ENCODE measurements at places on chromosomes 1 and 21. TPM values are rescaled to one million over a fixed set of nuclear protein-coding genes. Genes with fewer than 3 reads are reported as not detected.

SLC45A3 gene
- total RNA-seq = 5.8 TPM

FMO4 gene
- total RNA-seq = 5.9 TPM

DNA sequence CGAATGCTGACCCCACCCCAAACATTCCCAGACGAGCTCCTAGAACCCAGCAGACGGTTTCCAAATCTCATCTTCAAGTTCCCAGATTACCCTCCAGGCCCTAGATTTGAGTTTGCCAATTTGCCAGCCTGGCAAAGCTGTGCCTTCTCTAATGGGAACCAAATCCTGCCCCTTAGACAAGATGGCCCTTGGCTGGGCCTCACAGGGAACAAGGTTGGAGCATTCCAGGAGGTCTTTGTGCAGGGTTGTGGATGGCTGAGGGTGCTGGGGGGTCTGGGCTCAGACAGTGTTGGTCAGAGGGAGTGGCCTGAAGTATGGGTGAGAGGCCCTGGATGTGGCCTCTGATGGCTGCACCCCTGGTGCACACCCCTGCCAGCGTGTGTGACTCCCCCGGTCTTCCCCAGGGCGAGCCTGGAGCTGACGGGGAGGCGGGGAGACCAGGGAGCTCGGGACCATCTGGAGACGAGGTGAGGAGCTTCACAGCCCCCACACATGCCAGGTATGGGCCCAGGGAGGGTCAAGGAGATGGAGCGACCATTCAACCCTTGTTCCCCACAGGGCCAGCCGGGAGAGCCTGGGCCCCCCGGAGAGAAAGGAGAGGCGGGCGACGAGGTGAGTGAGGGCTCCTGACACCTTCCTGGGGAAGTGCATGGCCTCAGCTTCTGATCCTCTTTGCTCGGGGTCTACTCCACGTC is 10.2 kb downstream of the COL6A1 start:
- no peak for DNase-seq

GRCh38 chr1:246506367-246506673 is 759 bp downstream of the SMYD3 start:
- no peak for DNase-seq
